ENCODE measurements at places on chromosomes 5 and 9. TPM values are rescaled to one million over a fixed set of nuclear protein-coding genes. Genes with fewer than 3 reads are reported as not detected.

The TXNDC8 gene
- not detected for total RNA-seq

The PCA3 gene
- not detected for total RNA-seq

The PRR16 gene
- total RNA-seq, result not detected

The MRPS2 gene
- total RNA-seq, result 28.3 TPM

The PAX5 gene
- 0.12 TPM for total RNA-seq

The SAXO1 gene
- total RNA-seq, result 0.32 TPM

The F2RL2 gene
- not detected for total RNA-seq

The SNX18 gene
- 14.3 TPM for total RNA-seq

The SCAMP1 gene
- total RNA-seq, result 16.9 TPM

The ROPN1L gene
- 0.61 TPM for total RNA-seq

The IL7R gene
- total RNA-seq, result 341 TPM

The THBS4 gene
- total RNA-seq, result 0.57 TPM

The BTNL8 gene
- not detected for total RNA-seq

The OR1J2 gene
- not detected for total RNA-seq

The SPATA31D4 gene
- total RNA-seq, result not detected

The PCDHAC1 gene
- not detected for total RNA-seq

The CHMP5 gene
- 37.8 TPM for total RNA-seq

The FGF18 gene
- total RNA-seq, result not detected

The PFN3 gene
- not detected for total RNA-seq

The SLC2A6 gene
- total RNA-seq, result 5.7 TPM

The ANKRD31 gene
- 1.3 TPM for total RNA-seq

The LRRC19 gene
- total RNA-seq, result not detected

The CERCAM gene
- total RNA-seq, result 0.86 TPM

The CTXN3 gene
- total RNA-seq, result not detected

The PPIC gene
- not detected for total RNA-seq

The OR1Q1 gene
- not detected for total RNA-seq

The EIF4E1B gene
- not detected for total RNA-seq

The SH3TC2 gene
- total RNA-seq, result not detected

The TSSK1B gene
- total RNA-seq, result not detected

The MRNIP gene
- 40.2 TPM for total RNA-seq

The KCNIP1 gene
- total RNA-seq, result not detected

The ANKRD18A gene
- total RNA-seq, result 8.5 TPM

The FBP2 gene
- total RNA-seq, result not detected

The SLC45A2 gene
- total RNA-seq, result not detected

The ERCC8 gene
- total RNA-seq, result 9.0 TPM

The P4HA2 gene
- not detected for total RNA-seq

The TMEM252 gene
- total RNA-seq, result not detected

The HSD17B4 gene
- 74.8 TPM for total RNA-seq

The CCDC192 gene
- not detected for total RNA-seq

The SLC4A9 gene
- total RNA-seq, result 0.96 TPM

The SPINK4 gene
- not detected for total RNA-seq

The VLDLR gene
- 0.07 TPM for total RNA-seq

The TPD52L3 gene
- not detected for total RNA-seq

The ZSWIM6 gene
- total RNA-seq, result 18.5 TPM

The LCN9 gene
- total RNA-seq, result not detected

The PCDHGA8 gene
- total RNA-seq, result 0.17 TPM

The SPATA31C2 gene
- not detected for total RNA-seq

The PCDHGC4 gene
- total RNA-seq, result not detected

The NTNG2 gene
- 11.6 TPM for total RNA-seq

The AHRR gene
- total RNA-seq, result 0.86 TPM

The EXOSC3 gene
- total RNA-seq, result 60.7 TPM

The HAVCR1 gene
- total RNA-seq, result 9.1 TPM

The PPP2R2B gene
- 2.8 TPM for total RNA-seq

The DAP gene
- 43.0 TPM for total RNA-seq
